ENCODE measurements at places on chromosomes 2 and 18. TPM values are rescaled to one million over a fixed set of nuclear protein-coding genes. Genes with fewer than 3 reads are reported as not detected.

The FAM98A gene
- 41.3 TPM for total RNA-seq

The POTEF gene
- not detected for total RNA-seq

The CXCR4 gene
- total RNA-seq, result 7.8 TPM

The CDCA7 gene
- total RNA-seq, result 0.83 TPM

The ANKRD39 gene
- total RNA-seq, result 12.1 TPM

The STARD6 gene
- total RNA-seq, result not detected

The ADCY3 gene
- 129 TPM for total RNA-seq

The CLK1 gene
- total RNA-seq, result 91.2 TPM

All from posterior vena cava (tissue), 2 donors.